ENCODE measurements at places on chromosomes 11 and 22.
A peak's percentile ranks its signal among the peaks of the same experiment; 100 is the strongest.

DNA sequence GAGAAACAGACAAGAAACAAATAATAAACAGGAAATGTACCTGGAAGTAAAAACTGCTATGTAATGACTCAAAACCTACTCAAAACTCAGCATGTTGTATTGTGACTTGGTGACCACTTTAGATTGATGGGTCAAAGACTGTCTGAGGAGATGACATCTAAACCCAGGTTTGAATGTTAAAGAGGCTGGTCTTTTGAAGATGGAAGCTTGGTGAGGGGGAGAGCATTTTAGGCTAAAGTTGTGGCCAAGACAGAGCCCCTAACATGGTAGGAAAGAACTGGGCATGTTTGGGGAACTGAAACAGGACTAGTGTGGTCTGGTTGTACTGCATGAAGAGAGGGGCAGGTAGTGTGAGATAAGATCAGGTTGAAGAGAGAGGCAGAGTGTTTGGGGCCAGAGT lies 85.3 kb upstream of the MYO18B start:
- no peak for DNase-seq

DNA sequence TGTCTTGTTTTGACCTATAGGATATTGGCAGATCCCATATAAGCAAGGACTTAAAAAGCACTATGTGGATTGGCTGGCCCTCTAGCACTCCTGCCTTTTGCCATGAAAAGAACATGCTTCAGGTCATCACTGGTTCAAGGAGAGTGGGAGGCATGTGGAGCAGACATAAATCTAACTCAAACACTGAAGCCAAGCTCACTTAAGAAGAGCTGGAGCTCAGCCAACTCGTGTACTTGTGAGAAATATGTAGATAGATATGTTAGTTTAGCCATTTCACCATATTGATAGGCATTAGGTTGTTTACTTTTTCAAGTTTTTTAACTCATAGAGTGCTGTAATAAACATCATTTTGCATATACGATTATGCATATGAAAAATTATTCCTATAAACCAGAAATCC lies 19.9 kb upstream of the BBOX1 start:
- DNase-seq, result no peak

DNA sequence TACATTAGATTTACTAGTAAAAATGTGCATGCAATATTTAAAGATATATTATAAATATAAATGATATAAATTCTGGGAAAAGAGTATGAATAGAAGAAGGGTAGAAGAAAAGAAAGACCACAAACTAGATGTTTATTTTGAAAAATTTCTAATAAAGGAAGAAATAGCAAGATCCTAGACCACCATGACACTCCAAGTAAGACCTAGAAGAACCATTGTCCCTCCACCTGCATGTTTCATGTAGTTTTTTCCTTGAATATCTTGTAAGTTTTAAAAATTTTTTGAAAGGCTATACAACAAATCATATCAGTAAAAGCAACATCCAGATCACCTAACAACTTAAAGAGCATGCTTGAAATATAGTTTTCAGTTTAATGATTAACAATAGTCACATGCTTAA lies 46.8 kb downstream of the ARHGAP32 start:
- no peak for DNase-seq

DNA sequence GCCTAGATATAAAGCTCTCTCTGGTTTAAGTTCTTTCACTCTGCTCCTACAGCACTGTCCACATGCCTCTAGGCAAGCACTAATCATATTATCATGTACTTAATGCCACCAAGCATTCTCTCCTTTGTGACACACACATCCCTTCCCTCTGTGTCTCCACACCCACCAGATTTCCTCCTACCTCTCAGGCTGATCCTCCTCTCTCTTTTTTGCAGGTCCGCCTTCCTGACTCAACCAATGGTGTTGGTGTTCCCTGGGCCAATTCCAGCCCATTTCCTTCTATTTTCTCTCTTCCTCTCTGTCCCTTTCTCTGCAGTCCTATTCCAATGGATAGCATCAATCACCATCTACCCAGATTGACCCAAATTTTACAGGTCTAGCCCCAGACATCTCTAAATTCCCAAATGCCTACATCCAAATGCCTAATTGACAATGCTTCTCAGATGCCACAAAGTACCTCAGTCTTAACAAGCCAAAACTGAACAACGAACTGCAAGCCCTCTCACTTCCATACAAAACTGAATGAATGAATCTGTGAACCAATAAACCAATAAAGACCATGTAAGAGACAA lies 504 bp upstream of the ZNF215 start:
- DNase-seq, result peak; percentile 49

DNA sequence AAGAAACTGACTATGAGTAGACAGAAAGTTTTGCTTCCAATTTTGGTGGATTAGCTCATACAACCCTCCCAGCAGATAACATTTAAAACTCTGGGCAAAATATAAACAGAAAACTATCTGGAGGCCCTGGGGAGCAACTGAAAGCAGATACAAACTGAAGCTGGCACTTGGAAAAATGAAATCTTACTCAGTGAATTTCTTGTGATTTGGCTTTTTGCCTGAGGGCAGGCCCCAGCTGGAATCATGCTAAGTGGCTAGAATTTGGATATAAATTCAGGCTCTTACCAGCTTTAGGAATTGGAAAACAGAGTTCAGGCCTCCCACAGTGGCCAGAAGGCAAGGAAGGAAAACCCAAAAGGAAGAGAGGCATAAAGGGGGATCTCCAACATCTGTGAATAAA lies 85.8 kb downstream of the EFCAB6 start:
- no peak for DNase-seq

GRCh38 chr22:37274380-37274862 lies 7.9 kb upstream of the CYTH4 start:
- DNase-seq, result no peak

DNA sequence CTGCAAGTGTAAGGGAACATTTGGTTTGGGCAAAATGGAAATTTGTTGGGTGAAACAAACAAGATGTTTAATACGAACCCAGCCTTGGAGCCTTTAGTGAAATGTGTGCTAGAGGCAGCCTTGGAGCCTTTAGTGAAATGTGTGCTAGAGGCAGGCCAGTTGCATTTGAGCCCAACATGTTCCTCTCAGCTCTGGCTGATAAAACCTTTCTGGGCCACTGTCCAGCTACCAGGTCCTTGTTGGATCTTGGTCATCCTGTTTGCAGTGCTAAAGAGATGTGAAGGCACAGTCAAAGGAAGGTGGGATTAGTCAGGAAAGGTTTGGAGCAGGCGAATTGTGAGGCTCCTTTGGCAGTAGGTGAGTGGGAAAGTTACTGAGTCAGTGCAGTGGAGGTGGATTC lies 48.9 kb downstream of the CEP164 start:
- no peak for DNase-seq

DNA sequence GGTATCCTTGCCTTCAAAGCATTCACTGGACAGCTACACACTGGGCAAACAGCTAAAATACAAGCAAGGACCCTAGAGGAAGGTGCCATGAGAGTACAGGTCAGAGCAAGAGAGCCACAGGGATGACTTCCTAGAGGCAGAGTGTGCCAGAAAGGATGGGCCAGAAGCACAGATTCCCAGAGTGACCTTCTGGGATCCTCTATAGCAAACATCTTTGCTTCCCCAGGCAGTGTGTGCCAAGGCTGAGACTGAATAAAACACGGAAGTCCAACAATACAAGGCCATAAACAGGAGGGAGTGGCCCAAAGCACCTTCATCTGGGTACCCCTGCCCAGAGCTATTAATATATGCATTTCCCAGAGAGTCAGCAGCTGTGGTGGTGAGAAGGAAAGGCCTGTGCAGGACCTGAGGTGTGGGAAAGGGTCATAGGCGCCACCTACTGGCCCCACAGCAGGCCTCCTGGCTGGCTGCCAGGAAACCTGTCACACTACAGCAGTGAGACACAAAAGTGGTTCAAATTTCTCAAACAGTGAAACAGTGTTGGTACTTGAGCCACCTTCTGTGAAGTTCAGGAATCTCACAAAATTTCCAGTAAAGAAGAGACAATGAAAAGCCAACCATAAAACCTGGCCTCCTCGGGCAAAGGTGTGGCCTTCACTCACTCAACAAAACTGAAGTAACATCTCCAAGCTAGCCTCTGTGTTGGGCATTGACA lies 20.3 kb downstream of the CLPB start:
- peak; percentile 81 for DNase-seq

GRCh38 chr22:39173787-39174497 lies 21.5 kb upstream of the CBX7 start:
- no peak for DNase-seq

DNA sequence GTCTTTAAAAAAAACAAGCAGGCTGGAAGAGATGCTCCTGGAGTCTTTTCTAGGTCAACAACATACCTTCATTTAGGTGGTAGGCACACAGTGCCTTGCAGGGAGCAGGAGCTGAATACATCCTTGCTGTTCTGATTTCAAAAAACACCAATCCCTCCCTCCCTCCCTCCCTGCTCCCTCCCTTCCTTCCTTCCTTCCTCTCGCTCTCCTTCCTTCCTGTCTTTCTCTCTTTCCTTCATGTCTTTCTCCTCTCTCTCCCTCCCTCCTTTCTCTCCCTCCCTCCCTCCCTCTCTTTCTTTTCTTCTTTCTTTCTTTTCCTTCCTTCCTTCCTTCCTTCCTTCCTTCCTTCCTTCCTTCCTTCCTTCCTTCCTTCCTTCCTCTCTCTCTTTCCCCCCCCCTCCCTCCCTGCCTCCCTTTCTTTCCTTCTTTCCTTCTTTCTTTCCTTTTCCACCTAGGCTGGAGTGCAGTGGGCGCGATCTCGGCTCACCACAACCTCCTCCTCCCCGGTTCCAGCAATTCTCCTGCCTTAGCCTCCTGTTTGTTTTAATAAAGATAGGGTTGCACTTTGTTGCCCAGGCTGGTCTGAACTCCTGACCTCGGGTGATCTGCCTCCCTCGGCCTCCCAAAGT lies 245.1 kb downstream of the MIAT start:
- DNase-seq, result no peak

- DNase-seq, result no peak
These were observed 587.5 kb upstream of the B3GAT1 start for GRCh38 chr11:134999590-134999989.

DNA sequence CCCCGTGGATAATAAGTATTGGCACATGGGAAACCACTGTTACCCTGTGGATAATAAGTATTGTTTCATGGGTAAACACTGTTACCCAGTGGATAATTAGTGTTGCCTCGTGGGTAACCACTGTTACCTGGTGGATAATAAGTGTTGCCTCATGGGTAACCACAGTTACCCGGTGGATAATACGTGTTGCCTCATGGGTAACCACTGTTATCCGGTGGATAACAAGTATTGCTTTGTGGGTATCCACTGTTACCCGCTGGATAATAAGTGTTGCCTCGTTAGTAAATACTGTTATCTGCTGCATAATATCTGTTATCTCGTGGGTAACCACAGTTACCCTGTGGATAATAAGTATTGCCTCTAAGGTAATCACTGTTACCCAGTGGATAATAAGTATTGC lies 25.5 kb upstream of the NXPE4 start:
- DNase-seq, result no peak
